ENCODE measurements at places on chromosomes 3 and 15.

GRCh38 chr3:126291537-126291936, 65.7 kb downstream of the KLF15 start:
- DNase-seq = peak; percentile 65

- no peak for DNase-seq
These were observed 574.0 kb downstream of the NTRK3 start for GRCh38 chr15:87682527-87682926.

GRCh38 chr15:84772467-84772866, 24.1 kb downstream of the ZNF592 start:
- DNase-seq = no peak

- no peak for DNase-seq
These were observed 875.6 kb upstream of the ROBO1 start for GRCh38 chr3:80643421-80643820.

GRCh38 chr3:60146121-60146520, 1096.3 kb upstream of the CFAP20DC start:
- DNase-seq = no peak

GRCh38 chr3:177321819-177322218, 124.5 kb upstream of the TBL1XR1 start:
- DNase-seq = no peak

GRCh38 chr15:91140601-91141000, 40.5 kb downstream of the SV2B start:
- DNase-seq = no peak

GRCh38 chr3:45008117-45008516, 18.0 kb upstream of the CLEC3B start:
- DNase-seq = no peak

GRCh38 chr15:43232289-43232874, 11.6 kb upstream of the EPB42 start:
- DNase-seq = no peak

DNA sequence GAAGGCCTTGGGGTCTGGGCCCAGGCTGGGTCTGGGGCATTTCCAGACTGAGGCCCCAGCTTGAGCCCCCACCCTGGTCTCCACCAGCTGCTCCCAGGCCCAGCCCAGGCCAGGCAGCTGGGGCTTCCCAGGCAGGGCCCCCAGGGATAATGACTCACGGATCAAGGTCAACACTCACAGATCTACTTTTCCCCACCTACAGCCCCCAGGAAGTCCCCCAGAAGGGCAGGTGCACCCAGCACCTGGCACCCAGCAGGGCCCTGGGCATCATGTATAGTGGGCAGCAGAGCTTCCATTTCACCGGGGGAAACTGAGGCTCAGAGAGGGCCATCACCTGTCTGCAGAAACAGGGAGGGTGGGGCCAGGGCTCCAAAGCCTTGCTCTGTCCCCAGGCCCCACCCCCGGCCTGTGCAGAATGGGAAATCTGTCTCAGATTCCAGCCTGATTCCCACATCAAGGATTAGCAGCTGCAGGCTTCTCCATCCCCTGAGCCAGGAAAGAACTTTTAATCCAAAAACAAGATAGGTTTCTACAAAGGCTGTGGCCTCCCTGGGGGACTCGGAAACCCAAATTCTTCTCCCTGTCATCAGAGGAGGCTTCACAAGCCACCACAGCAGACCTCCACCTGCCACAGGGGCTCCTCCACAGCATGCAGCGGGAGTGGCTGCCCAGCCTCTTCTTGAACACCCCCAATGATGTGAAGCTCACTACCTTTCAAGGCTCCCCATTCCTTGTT, 49.8 kb downstream of the IQSEC1 start:
- no peak for DNase-seq

DNA sequence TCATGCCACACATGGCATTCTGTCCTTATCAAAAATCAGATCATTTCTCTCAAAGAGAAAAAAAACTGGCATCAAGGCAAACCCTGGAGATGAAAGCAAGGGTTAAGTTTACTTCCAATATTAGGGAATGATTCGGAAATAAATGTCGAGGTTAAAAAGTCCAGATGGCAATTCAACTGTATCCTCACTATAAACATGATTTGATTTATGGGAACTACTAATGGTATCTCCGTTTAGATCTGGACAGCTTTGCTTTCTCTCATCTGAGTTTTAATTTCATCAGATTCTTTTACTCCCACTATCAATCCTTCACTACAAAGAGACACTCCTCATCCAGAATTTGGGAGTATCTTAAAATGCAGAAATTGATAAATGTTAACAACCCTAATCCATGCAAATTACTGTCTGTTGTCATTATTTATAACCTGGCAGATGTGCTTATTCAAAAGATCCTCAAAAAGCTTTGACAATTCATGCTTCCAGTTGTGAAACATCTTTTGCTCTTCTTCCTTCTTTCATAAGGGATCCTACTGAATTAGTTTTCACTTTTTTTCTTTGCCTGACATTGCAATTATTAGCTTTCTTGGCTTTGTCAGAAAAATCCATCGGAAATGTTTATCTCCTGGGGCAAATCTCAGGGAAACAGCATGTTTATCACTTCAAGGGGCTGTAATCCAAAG, 903.2 kb downstream of the MCTP2 start:
- no peak for DNase-seq

DNA sequence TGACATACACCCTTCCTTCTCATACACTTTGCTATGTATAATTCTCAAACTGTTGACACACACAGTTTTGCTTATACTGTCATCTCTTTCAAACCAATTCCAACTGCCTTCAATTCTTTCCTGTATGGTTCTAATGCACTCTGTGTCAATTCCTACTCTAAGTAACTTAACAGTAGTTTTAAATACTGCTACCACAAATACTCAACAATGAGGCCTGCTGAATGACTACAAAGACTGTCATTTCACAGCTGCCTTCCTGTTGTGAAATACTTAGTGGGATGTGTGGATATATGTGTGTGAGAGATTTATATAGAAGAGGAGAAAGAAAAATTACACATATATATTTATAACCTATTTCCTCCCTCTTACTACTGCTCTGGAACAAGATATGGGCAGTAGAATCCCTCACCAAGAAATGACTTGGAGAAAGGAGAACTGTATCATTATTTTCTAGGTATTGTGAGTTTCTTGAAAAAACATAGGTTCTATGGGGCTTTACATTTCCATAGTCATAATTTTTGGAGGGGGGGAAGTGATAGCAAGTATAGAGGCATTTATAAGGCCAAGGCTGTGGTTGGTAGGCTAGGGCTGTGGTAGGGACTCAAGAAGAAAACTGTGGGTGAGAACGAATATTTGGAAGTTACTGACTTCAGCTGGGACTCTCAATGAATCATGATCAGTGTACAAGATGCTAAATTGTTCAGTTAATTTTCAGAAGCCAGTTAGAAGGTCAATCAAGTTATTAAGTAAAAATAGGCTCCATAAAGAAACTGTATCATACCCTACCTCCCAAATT, 88.7 kb downstream of the ANKRD28 start:
- no peak for DNase-seq

Data from osteocyte (in vitro differentiated cells).